GM23248 (cell line): ENCODE measurements at places on chromosomes 6 and 20. TPM values are rescaled to one million over a fixed set of nuclear protein-coding genes. Genes with fewer than 3 reads are reported as not detected.

DNA sequence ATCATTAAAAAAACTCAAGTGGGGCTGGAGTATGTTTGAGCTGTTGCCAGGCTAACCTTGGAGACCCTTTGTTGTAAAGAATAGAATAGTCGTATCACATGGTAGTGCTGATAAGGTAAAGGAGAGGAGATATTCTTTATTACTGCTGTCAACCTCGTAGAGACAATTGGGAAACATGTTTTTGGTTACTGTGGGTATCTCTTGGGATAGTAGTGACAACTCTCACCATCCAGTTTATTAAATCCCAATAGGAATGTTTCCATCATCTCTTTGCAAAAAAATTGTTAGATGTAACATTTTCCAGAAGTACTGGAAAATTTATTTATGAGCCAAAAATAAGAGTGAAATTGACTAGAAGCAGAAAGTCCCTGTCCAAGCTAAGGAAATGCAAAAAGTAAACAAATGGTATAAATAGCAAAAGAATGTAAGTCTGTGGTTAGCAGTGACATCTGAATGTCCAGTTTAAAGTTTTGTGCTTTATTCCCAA, 829.3 kb upstream of the CITED2 start:
- DNase-seq = peak; percentile 45

DNA sequence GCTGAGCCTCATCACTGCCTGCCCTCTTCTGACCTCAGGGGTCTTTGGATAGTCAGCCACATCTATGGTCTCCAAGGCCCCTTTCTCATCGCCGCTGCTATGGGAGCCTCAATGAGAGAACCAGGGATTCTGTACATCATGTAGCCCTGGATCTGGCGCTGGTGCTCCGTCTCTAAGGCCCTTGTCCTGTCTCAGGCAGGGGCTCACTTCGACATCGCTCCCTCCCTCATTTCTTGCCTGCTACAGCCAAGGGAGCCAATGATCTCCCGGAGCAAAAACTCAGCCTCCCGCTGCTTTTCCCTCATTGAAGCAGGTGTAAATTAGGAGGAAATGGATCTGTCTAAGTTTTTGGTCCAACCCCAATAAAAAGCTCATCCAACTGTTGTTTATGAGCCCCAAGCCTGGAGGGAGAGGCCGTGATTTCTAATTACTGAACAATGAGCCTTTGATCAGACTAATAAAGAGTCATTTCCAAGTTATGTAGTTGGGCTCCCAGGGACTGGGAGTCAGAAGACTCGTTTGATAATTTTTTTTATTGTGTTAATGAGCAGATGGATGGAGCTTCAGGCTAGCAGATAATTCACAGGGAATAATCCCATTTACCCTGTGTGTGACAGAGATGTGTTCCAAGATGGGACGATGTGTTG, 30.9 kb downstream of the LBP start:
- DNase-seq = no peak

DNA sequence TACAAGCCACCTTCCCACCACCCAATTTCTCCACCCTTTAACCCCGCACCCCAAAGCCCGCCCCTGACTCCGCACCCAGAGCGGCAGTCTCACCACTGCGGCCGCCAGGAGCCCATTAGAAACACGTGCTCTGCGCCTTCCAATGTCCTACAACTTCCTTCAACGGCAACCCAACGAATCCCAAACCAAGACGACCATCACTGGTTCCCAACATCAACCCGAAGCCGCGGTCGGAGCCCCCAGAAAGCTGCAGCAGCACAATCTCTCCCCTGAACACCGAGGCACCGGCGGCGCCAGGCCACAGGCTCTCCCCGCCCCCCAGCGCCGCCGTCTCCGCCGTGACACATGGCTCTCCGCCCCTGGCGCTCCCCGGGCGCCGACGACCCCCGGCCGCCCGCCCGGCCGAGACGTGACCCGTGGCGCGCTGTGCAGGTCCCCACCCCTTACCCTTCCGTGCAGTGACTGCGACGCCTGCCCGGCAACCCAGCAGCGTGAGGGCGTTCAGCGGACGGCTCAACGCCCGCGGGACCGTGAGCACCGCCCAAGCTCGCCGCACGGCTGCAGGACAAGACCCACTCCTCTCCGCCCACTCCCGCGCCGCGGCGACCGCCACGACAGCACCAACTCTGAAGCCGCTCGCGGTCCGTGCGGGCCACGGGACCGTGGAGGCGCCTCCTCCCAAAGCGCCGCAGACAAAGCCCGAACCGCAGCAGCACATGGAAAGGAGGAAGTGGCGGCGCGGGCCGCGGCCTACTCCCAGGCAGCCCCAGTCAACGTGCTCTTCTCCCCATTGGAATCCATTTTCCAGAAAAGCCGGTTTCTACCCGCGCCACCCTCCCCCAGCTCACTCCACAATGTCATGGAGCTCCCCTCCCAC, 551 bp downstream of the SYNCRIP start:
- DNase-seq = peak; percentile 82

- no peak for DNase-seq
Observed at GRCh38 chr20:25084626-25085187, 2.8 kb upstream of the VSX1 start.

DNA sequence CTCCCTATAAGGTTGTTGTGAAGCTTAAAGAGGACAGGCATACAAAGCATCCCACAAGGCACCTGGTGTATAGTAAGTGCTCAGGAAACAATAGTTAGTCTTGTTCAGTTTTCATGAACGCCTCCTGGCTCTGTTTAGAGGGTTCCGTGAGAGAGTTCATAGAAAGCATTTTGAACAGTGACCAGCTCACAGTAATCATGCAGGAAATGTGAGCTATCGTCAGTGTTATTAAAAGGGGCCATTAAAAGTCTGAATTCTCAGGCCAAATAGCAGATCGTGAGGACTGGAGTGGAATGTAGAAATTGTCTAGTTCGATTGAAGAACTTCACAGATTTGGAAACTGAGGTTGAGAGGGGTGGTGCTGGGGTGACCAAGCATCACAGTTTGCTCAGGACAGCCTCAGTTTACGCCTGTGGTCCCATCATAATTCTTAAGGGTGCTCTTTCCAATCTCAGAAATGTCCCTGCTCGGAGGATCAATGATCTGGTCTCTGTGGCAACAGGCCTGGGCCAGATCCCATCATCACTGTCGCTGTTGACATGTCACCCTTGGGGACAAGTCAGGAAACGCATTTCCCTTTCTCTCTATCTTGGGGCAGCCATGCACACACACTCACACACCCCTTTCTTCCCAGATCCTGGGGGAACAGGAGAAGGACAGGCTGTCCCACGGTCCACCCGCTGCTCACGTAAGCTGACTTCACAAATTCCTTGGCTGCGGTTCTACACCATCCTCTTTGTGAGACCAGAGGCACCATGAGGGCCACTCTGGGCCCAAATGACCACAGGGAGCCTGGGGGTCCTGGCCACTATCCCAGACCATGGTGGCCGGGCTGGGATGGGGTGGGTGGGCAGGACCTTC, 7.2 kb downstream of the TGM2 start:
- DNase-seq = no peak

DNA sequence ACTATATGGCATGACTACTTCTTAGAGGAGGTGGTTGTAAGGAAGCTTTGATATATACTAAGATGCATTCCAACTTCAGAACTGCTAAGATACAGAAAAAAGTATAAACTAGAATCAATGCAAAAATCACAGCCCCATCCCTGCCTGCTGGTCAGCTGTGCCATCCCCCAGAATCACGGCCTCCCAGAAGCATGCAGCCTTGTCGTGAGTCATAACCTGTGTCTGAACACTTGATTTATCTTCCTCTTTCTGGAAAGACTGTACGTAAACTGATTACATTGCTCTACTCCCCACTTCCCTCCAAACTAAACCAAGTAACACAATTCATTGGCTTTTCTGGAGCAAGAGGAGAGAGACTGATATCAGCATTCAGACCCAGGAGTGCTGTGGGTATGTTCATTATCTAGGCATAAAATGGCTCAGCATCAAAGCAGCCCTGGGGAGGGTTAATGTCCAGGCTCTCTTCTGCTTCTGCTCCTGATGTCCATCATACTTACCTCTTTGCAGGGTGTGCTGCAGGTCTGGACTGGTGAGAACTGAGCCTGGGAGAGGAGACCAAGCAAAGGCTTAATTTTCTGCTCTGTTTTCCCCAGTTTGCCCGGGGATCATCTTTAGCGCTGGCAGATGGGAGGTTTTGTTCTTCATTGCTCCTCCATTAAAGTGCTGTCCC, 18.4 kb downstream of the SCP2D1 start:
- peak; percentile 20 for DNase-seq

DNA sequence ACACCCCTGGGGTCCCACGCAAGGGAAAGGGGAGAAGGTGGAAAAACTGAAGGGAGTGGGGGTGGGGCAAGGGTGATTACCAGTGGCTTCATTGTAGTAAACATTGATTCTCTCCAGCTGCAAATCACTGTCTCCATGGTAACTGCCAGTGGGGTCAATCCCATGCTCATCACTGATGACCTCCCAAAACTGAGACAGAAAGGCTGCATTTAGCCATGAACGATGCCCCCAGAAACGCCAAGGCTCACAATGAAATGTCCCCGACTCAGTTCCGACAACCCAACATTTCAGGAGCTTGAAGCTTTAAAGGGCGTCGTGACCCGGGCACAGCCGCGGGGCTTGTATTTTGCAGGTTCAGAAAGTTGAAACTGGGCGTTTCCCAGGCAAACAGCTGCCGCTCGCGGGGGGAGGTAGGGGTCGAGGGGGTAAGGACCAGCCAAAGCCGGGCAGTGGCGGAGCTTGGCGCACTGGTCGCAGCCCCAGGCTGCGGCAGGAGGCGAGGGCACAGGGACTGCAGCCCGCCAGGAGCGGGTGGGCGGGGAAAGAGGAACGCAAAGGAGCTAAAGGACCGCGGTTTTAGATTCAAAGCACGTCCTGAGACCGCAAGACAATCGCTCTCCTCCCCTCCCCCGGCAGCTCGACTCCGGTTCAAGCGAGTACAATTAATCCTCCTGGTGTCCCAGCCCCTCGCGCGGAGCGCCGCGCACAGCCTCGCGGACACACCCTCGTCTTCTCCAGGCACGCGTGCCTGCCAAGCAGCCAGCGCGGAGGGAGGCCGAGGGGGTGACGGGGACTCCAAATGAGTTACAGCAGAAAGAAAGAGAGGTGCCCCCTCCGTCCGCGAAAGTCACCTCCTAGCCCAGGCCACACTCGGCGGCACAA, 731 bp downstream of the TUBB2B start:
- peak; percentile 59 for DNase-seq

DNA sequence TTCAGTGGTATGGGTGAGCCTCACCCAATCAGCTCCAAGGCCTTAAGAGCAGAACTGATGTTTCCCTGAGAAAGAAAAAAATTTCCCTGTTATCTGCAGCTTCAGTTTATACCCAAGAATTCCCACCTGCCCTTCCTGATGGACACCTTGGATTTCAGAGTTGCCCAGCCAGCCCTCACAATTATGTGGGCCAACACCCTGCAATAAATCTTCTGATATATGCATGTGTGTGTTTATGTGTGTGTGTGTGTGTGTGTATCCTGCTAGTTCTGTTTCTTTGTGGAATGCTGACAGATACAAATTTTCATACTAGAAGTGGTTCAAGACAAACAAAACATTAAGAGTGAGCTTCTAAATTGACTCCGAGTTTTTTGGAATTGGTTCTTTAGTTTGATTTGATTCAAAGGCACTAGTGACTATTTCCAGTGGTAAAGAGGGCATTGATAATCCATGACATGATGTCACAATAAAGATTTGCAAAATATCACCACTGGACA, 246.6 kb upstream of the BTBD3 start:
- DNase-seq = no peak

DNA sequence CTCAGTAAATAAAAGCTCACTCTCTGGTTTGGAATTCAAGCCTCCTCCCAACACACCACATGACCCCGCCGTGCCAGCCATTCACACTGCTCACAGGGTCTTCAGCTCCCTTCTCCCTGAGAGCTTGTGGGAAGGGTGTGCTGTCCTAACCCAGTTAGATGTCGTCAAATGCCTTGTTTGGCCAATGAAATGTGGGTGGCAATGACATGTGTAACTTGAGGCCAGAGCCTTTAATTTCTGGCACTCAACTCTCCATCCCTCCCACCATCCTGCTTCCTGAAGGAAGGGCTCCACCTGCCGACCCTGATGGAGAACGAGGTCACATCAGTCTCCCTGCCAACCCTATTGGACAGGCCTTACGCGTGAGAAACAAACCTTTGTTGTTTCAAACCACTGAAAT, 224.5 kb upstream of the AGPAT4 start:
- peak; percentile 40 for DNase-seq

- peak; percentile 95 for DNase-seq
Observed at GRCh38 chr6:6008648-6009421, 2.1 kb upstream of the NRN1 start.

Gene HCRTR2
- not detected in 2 replicates for total RNA-seq

Gene C20orf202
- not detected in 2 replicates for total RNA-seq

Gene FRK
- 0.13 and 0.32 TPM in 2 replicates for total RNA-seq
